ENCODE measurements at places on chromosomes 5 and 9.

- no peak for DNase-seq
Observed at GRCh38 chr5:157842787-157843186, 16.2 kb downstream of the CLINT1 start.

- DNase-seq = no peak
Observed at GRCh38 chr5:359301-359897, 37.9 kb downstream of the AHRR start.

- DNase-seq = no peak
Observed at GRCh38 chr9:119052339-119053030, 316.8 kb downstream of the BRINP1 start.

- no peak for DNase-seq
Observed at GRCh38 chr5:124494540-124495116, 251.8 kb downstream of the ZNF608 start.

- peak; percentile 38 for DNase-seq
Observed at GRCh38 chr9:104748359-104749031, 1.0 kb downstream of the NIPSNAP3A start.

DNA sequence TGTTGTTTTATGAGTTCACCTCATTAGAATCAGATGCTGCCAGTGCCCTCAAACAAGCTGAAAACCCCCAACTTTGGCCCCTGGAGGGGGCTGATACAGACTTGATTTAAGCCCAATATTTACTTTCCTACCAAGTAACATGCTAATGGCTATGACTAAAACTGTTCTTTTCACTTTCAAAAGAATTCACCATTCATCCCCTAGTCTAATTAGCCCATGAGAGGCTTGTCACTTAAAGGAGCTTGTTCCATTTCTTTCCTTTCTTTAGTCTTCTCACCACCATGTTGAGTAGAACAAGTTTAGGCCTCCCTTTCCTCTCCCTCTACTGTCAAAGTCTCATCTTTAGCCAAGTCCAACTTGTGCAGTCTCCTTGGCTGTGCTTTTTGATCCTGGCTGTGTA lies 50.4 kb downstream of the EPB41L4B start:
- no peak for DNase-seq

GRCh38 chr5:36637101-36637500 lies 30.7 kb downstream of the SLC1A3 start:
- no peak for DNase-seq

- DNase-seq = no peak
Observed at GRCh38 chr5:22889720-22890119, 36.6 kb upstream of the CDH12 start.

DNA sequence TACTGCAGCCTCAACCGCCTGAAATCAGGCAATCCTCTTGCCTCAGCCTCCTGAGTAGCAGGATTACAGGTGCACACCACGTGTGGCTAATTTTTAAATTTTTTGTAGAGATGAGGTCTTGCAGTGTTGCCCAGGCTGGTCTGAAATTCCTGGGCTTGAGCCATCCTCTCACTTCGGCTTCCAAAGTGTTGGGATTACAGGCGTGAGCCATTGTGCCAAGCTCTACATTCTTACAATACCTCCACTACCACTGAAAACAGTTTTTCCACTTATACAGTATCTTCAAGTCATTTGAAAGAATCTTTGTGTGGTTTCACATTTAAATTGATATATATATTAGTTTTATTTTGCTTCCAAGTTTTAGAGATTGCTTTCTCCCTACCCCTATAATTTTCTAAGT lies 42.6 kb downstream of the LARP1 start:
- no peak for DNase-seq

DNA sequence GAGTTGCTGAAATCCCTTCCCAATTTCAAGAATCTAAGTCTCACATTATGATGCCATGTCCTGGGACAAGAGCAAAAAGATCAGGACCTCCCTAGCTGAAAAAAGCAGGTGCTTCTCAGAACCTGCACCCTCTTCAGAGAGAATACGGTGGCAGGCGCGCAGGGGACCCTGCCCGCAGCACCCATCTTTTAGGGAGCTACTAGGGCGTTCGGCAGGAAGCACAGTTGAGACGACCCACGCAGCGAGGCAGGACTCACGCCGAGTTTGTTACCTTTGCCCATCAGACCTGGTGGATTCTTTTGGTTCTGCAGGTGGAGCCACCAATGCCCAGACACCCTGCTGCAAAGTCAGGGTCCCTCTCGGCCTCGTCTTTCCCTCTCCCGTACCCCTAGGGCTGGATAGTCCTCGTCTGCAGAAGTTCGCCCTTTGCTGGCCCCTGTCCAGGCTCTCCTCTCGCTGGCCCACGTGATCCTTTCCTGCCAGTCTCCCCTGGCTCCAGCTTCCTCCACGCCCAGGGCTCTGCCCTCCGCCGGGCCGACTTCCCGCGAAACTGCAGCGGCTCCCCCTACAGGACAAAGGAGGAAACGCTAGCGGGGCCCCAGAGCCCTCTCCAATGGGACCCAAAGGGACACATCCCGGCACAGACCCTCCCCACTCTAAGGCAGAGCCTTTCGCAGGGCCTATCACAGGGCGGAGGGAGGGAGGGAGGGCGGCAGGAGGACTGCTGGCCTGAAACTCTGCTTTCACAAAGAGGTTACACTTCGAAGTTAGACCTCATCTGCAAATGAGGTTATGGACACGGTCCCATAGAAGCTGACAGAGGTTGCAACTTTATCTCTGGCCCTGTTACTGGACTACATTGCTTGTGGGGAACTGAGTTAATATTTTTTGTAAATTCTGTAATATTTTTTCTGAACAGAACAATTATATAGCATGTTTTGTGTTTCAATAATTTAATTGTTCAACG lies 28.8 kb downstream of the TMEM174 start:
- peak; percentile 75 for DNase-seq

DNA sequence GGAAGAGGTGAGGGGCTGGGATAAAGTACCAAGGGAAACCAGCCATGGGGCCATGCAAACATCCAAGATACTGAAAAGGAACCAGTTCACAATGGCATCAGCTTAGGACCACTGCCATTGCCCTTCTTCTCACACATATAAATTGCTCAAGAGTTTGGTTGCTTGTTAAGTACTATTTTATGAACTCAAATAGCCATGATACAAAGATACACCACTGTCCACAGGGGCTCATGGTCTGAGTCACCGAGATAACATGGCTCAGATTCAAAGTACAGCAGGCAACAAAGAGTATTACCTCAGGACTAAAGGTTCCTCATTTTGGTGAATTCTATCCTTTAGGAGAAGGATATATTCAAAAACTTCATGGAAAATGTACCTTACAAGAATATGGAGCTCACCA lies 55.6 kb downstream of the FANCC start:
- no peak for DNase-seq

DNA sequence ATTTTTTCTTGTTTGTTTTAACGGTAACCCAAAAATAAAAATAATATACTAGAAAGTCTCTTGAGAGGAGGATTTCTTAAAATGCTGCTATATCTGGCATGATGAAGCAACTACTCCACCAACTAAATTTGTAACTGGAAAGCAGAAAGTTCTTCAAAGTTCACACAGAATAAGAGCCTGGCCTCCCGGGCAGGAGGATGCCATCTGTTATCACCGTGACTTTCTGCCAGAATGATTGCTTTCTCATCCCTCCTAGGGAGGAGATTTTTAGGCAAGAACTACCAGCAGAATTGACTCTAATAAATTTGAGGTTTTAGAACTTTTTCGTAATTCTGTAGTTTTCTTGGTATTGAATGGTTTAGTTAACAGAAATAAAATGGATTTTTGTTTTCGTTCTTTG lies 464.6 kb upstream of the ACTBL2 start:
- no peak for DNase-seq

Data from kidney capillary endothelial cell (primary cell).